ENCODE measurements at places on chromosomes 2 and 18.

DNA sequence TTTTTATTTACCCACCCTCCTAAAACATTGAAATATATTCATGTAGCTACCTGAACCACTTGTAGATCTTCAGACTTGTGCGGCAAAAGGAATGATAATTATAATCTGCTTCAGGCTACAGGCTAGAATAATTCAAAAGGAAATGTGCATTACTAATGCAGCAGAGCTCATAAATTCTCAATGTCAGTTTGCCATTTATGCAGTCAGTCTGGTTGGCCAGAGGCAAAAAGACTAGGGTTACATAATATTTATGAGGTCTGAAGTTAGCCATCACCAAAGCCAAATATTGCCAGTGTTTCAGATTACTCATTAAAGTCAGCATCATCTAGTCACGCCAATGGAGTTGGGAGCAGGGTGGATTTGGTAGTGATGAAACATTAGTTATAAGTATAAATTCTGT lies 38.9 kb downstream of the METAP1D start:
- H3K36me3 ChIP-seq, result no peaks in the 10 kb centered on the region
- no peaks in the 10 kb centered on the region for H3K4me1 ChIP-seq
- no peak overlapping the region for H3K27ac ChIP-seq
- no peak for DNase-seq
- no peaks in the 10 kb centered on the region for H3K27me3 ChIP-seq

- H3K36me3 ChIP-seq, result no peaks in the 10 kb centered on the region
- H3K4me3 ChIP-seq, result no peak overlapping the region
- no peak for DNase-seq
- peaks cover 4% of the 10 kb centered on the region for H3K4me1 ChIP-seq
- no peak overlapping the region for H3K27ac ChIP-seq
Measured at GRCh38 chr18:9758624-9759075, 50.5 kb downstream of the RAB31 start.

DNA sequence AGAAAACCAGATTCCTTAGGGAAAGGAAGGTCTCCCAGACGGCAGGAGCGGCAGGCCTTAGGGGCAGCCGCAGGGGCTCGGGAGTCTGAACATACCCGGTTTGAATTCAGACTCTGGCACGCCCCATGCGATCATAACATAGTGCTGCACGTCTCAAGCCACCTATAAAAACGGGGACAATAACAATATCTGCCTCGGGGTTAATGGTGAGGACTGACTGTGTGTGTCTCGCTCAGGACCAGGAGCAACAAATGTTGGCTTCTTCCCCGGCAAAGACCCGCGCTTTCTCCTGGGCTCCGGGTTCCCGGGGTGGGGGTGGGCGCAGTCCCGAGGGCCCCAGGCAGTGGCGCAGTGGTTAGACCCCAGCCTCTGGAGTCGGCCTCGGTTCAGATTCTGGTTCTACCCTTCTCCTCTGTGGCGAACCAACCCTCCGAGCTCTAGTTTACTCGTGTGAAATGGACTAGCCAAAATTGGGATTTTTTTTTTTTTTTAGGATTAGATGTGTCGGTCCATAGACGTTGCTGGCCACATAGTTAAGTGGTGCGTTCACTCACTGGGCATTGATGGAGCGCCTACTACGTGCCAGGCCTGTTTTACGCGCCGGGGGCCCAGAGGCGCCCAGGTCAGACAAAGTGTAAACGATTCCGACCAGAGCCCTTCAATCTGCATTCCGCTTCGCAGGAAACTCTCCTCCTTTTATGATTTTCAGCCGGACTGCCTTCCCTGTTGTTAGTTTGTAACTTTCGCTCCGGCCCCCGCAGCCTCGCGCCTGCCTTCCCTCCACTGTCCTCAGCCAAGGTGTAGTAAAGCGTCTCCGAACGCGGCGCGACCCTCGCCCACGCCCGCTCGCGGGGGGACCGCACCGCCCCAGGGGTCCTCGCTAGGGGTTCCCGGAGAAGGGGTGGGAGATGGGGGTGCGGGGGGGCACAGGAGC lies 820 bp upstream of the SH3BP4 start:
- H3K36me3 ChIP-seq, result no peaks in the 10 kb centered on the region
- no peak for DNase-seq
- H3K27me3 ChIP-seq, result peaks cover 81% of the 10 kb centered on the region

DNA sequence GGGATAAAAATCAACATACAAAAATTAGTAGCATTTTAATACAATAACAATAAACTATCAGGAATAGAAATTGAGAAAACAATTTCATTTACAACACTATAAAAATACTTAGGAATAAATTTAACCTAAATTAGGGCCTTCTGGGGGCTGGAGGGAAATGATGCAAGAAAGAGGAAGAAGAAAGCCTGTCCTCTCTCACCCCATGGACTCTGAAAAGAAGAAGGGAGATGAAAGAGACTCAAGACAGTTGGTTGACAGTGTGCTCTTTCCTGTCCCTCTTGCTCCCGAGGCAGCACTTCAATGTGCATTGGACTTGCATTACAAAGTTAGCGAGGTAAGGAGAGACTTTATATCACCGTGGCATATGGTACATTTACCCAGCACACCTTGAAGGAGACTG lies 88.5 kb downstream of the VAPA start:
- peaks cover 34% of the 10 kb centered on the region for H3K27me3 ChIP-seq
- no peaks in the 10 kb centered on the region for H3K36me3 ChIP-seq
- no peaks in the 10 kb centered on the region for H3K4me1 ChIP-seq
- DNase-seq, result no peak
- H3K27ac ChIP-seq, result no peak overlapping the region

- H3K27me3 ChIP-seq, result no peaks in the 10 kb centered on the region
- no peak for DNase-seq
- H3K4me3 ChIP-seq, result no peak overlapping the region
- H3K4me1 ChIP-seq, result peaks cover 18% of the 10 kb centered on the region
- peaks cover 11% of the 10 kb centered on the region for H3K36me3 ChIP-seq
Measured at GRCh38 chr2:143347271-143347695, 218.1 kb downstream of the ARHGAP15 start.

DNA sequence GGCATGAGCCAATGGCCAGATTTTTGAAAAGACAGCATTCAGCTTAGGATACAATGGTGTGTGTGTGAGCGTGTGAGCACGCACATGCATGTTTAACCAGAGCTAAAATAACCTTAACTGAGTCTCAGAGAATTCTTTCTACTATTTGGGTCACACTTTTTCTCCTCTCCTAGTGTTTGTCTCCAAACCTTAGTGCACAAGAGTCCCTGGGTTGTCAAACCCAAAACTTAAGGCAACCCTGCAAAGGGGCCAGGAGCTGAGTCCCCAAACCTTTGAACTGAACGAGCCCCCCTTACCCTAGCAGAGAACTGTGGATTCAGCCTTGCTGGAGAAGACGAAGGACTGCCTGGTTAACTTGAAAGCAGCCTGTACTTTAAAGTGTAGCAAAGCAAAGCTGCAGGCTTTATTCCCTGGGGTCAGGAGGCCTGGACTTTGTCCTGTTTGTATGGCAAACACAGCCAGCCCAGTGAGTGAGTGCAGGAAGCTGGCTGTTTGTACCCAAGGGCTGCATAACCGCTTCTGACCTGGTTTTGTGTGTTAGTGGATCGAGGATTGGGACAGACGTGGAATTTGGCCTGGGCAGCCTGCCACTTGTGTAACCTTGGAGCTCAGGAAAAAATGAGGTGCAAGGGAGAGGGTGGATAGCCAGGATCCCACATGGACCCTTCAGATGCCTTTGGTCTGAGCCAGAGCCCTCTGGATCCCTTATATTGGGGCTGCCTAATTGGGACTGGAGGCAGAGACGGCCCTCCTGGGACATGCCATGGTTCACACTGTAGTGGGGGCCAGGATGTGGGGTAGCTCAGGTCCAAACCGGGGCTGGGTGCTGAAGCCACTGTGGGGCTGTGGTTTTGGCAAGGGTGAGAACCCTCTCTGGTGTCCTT lies 6.4 kb upstream of the PSMD1 start:
- peaks cover 35% of the 10 kb centered on the region for H3K27me3 ChIP-seq
- no peak for DNase-seq
- H3K36me3 ChIP-seq, result peaks cover 8% of the 10 kb centered on the region

Data from effector memory CD8-positive, alpha-beta T cell (primary cell).